ENCODE measurements at places on chromosomes 6 and 20.

GRCh38 chr20:58169450-58169849 lies 59.0 kb downstream of the ANKRD60 start:
- no peak for DNase-seq

DNA sequence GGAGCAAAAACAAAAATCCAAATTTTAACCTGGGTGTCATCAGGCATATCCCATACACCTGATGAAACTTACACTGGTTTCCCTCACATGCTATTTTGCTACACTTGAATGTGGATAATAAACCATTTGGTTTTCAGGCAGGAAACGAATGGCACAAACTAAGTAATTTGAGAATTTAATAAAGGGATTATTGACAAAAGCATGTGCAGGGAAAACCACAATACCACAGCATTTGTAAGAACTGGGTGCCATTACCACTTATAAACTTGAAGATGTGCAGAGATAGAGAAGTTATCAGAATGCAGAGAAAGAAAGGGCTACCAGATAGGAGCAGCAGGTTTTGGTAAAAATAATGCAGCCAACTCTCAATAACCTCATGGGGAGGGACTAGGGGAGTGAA lies 151.2 kb downstream of the RFX6 start:
- DNase-seq: no peak

DNA sequence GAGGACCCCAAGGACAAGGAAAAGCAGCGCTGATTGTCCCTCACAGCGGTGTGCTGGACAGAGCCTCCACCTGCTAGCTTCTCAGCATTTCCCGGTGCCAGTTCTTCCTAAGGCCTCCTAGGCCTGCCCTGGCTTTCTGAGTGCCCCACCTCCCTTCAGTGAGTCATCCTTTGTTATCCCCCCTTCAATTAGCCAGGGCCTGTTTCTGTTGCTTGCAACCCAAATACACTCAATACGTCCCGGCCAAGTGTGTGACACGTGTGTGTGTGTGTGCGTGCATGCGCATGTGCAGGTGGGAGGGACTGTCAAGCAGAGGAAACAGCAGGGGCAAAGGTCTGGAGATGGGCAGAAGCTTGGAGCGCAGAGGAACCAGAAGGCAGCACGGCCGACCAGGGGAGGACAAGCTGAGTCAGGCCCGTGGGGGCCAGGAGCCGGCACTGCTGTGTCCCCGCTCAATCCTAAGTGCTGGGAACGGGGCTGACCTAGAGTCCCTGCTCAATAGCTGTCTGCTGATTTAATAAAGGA lies 159.8 kb downstream of the PREX1 start:
- DNase-seq: no peak

GRCh38 chr20:51607170-51607569 lies 64.7 kb upstream of the NFATC2 start:
- DNase-seq: no peak

- no peak for DNase-seq
Observed at GRCh38 chr6:139828751-139829519, 454.5 kb upstream of the CITED2 start.

- no peak for DNase-seq
Observed at GRCh38 chr6:20948556-20948955, 414.3 kb downstream of the CDKAL1 start.

- DNase-seq: no peak
Observed at GRCh38 chr6:139147628-139148027, 12.7 kb downstream of the HECA start.

DNA sequence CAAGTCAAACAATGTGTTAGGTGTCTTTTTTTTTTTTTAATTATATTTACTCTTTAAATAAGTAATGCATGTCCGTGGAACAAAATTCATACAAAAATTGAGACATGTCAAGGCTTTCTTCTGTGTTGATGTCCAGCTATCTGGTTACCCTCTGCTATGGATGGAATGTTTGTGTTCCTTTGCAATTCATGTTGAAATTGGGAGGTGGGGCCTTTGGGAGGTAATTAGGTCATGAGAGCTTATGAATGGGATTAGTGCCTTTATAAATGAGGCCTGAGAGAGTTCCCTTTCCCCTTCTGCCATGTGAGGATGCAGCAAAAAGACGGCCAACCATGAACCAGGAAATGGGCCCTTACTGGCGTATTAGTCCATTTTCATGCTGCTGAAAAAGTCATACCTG lies 83.1 kb upstream of the KCNG1 start:
- no peak for DNase-seq

GRCh38 chr6:14713008-14713960 lies 532.6 kb upstream of the JARID2 start:
- DNase-seq: no peak

GRCh38 chr6:75283907-75284631 lies 523 bp downstream of the TMEM30A start:
- no peak for DNase-seq

DNA sequence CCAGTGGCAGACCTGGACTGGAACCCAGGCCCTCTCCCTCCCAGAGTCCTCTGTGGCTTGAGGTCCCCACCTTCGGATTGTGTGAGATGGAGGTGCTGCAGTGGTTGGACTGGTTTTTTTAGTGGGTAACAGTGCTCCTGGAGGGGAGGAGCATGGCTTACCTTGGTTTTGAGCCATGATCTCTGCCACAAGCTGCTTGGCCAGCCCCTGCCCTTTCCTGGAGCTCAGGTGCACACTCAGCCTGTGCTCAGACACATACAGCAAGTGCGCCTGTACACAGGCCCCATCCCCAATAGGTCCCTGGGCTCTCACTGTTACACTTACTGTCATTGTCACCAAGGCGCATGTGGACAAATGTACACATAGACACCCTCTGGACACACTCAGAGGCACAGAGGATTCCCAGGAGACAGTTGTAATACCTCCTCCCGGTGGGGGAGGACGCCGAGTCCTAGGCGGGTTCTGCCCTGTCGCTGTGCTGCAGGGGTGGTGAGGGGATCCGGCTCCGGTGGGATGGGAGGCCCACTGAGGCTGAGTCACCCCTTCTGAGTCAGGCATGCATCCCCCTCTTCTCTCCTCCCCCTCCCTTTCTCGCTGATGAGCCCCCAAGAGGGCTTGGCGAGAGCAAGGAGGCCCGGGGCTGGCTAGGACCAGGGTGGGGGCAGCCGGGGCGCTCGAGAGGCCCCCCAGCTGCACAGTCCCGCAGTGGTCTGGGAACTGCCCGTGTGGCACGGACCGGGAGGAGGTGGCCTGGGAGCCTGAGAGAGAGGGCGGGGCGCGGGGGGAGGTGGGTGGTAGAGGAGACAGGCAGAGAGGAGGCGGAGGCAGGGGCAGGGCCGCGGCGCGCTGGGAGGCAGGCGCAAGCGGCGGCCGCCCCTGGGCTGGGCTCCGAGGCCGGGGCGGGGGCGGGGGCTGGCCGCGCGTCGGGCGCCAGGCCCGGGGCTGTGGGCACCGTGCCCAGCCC lies 522 bp upstream of the EPB41L1 start:
- peak; percentile 72 for DNase-seq

GRCh38 chr20:50029697-50030461 lies 47.1 kb downstream of the SNAI1 start:
- DNase-seq: no peak
